Activated CD4-positive, alpha-beta T cell treated with anti-CD3 and anti-CD28 coated beads for 36 hours (primary cell): ENCODE measurements at places on chromosomes 1 and 21.

GRCh38 chr21:46158666-46159300, 3.4 kb upstream of the FTCD start:
- H3K36me3 ChIP-seq: no peaks in the 10 kb centered on the region
- no peak for DNase-seq
- H3K4me1 ChIP-seq: no peaks in the 10 kb centered on the region
- no peak overlapping the region for H3K27ac ChIP-seq

- H3K4me3 ChIP-seq: no peak overlapping the region
- H3K27ac ChIP-seq: no peak overlapping the region
- H3K27me3 ChIP-seq: no peaks in the 10 kb centered on the region
Measured at GRCh38 chr1:5884110-5884509, 108.1 kb downstream of the NPHP4 start.

DNA sequence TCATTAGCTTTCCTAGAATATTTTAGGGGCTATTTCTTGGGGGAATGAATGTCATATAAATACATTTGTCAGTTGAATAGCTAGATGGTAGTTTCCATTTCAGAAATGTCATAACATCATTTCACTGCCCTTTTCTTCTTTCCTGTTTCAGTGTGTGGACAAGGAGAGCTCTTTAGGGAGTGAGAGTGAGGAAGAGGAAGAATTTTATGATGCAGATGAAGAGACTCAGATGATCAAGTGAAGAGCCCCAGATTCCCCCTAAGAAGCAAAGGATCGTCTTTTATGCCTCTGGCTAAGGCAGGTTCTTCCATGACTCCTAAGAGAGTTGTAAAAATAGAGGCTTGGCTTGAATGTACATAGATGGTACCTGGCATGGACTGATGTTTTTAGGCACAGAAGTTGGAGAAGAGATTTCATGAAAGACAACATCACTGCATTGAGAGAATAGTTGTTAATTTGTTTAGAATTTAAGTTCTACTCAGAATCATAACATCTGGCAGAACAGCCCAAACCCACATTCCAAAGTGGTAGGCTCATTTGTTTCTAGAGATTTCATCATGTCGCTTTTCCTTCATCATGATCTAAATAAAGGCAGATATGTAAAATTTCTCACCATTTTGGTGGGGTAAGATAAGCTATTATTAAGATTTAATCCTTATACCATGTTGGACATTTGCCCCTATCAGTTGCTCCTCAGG, 44.2 kb upstream of the MAB21L3 start:
- no peak overlapping the region for H3K27ac ChIP-seq
- H3K4me1 ChIP-seq: no peaks in the 10 kb centered on the region
- peaks cover 20% of the 10 kb centered on the region for H3K27me3 ChIP-seq
- no peaks in the 10 kb centered on the region for H3K36me3 ChIP-seq

DNA sequence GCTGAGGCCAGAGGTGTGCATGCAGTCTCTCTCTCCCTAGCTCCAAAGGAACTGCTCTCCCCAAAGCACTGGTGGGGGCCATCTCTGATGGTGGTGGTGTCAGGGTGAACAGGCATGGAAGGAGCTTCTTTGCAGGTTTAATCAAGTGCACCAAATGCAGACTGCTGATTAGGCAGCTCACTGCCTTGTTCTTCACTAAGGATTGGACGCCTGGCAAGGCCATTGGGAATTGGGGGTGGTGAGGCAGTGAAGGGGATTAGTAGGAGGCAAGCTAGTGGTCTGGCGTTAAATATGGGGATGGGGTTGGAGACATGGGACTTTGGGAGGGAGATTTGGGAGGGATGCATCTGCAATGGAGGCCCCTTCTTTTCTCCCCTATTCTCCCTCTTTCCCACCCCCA, 1.5 kb downstream of the CACNA1E start:
- H3K36me3 ChIP-seq: no peaks in the 10 kb centered on the region
- no peak overlapping the region for H3K27ac ChIP-seq
- peaks cover 73% of the 10 kb centered on the region for H3K27me3 ChIP-seq
- H3K4me1 ChIP-seq: peaks cover 8% of the 10 kb centered on the region
- no peak for DNase-seq
